ENCODE measurements at places on chromosomes 1 and 21. TPM values are rescaled to one million over a fixed set of nuclear protein-coding genes. Genes with fewer than 3 reads are reported as not detected.

GRCh38 chr1:171081314-171081753, 9.4 kb upstream of the FMO3 start:
- no peaks in the 10 kb centered on the region for H3K4me1 ChIP-seq
- H3K27ac ChIP-seq: no peak overlapping the region
- no peak for DNase-seq
- H3K4me3 ChIP-seq: no peak overlapping the region
- no peaks in the 10 kb centered on the region for H3K27me3 ChIP-seq
- H3K36me3 ChIP-seq: no peaks in the 10 kb centered on the region

GRCh38 chr1:42941640-42942330, 16.9 kb downstream of the SLC2A1 start:
- DNase-seq: no peak
- peaks cover 60% of the 10 kb centered on the region for H3K36me3 ChIP-seq
- no peak overlapping the region for H3K4me3 ChIP-seq
- peaks cover 89% of the 10 kb centered on the region for H3K4me1 ChIP-seq
- peak overlapping the region; percentile 55 for H3K27ac ChIP-seq

- no peak overlapping the region for H3K4me3 ChIP-seq
- no peaks in the 10 kb centered on the region for H3K36me3 ChIP-seq
- no peak for DNase-seq
- H3K27me3 ChIP-seq: peaks cover 43% of the 10 kb centered on the region
- H3K4me1 ChIP-seq: peaks cover 16% of the 10 kb centered on the region
Observed at GRCh38 chr1:160075836-160076235, 5.5 kb upstream of the KCNJ9 start.

- no peak overlapping the region for H3K4me3 ChIP-seq
- no peaks in the 10 kb centered on the region for H3K36me3 ChIP-seq
- H3K27me3 ChIP-seq: no peaks in the 10 kb centered on the region
- H3K4me1 ChIP-seq: peaks cover 17% of the 10 kb centered on the region
Observed at GRCh38 chr1:231866392-231867331, 240.1 kb downstream of the DISC1 start.

DNA sequence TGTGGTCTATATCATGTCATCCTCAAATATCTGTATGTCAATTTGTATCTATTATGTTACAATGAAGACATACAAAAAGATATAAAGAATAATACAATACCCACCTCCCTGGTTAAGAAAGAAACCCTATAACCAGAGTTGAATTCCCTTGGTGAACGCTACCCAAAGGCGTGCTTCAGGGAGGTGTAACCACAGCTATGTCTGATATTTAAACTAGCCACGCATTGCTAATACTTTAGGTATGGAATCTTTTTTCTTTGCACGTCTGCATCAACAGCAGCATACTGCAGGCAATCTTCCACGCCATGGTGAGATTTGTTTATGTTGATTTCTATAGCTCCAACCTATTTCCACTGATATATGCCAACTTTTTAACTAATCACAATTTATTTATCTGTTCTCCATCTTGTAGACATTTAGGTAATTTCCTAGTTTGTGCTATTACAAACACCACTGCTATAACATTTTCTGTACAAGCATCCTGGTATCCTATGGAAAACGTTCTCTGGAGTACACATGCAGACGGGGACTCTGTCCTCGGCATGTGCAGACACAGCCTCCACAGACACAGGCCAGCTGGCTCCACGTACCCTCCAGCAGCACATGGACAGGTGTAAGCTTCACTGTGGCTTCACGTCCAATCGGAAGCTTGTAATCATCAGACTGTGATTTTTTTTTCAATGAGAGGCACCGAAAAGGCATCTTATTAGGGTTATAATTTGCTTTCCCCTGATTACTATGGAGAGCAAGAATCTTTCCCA, 58.5 kb downstream of the HSF2BP start:
- no peaks in the 10 kb centered on the region for H3K36me3 ChIP-seq
- H3K4me1 ChIP-seq: peaks cover 8% of the 10 kb centered on the region
- H3K27ac ChIP-seq: no peak overlapping the region

GRCh38 chr1:41447995-41448770, 36.3 kb downstream of the EDN2 start:
- no peak overlapping the region for H3K27ac ChIP-seq
- no peak overlapping the region for H3K4me3 ChIP-seq
- no peak for DNase-seq
- no peaks in the 10 kb centered on the region for H3K27me3 ChIP-seq
- H3K36me3 ChIP-seq: no peaks in the 10 kb centered on the region

DNA sequence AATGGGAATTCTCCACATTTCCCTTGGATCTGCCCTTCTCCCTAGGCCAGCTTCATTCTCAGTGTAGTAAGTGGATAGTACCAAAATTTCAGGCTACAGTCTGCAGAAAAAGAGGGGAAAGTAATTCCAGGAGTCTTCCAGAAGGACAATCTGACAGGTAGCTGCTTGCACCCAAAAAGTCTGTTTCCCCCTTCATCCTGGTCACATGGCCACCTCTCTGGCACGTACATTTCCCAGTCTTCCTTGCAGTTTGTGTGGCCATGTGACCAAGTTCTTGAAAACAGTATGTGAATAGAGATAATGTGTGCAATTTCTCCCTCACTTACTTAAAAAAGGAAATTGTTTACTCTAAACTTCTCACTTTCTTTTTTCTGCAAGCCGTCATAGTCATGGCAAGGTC, 14.6 kb upstream of the FMO4 start:
- no peak overlapping the region for H3K27ac ChIP-seq
- H3K27me3 ChIP-seq: peaks cover 14% of the 10 kb centered on the region
- H3K4me1 ChIP-seq: no peaks in the 10 kb centered on the region
- H3K36me3 ChIP-seq: peaks cover 3% of the 10 kb centered on the region
- no peak for DNase-seq
- H3K4me3 ChIP-seq: no peak overlapping the region

DNA sequence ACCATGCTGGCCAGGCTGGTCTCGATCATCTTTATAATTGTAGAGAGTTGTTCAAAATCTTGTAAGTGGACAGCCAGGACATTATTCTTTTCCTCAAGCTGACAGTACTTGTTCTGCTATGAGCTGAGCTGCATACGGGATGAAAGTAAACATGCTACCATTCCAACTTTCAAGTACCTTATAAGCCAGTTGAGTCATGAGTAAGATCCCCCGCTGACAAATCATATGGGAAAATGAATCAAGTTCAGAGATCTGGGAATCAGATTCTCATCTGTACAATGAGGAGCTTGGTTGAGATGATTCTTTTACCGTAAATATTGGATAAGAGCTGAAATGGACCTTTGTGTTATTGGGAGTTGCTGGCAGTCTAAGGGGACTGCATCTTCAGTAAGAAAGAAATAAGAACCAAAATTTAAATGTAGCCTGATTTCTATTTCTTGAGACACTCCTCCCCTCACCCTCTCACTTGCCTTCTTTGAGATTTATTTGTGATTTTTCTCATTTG, 62.7 kb downstream of the CENPF start:
- no peak overlapping the region for H3K4me3 ChIP-seq
- peaks cover 48% of the 10 kb centered on the region for H3K36me3 ChIP-seq
- no peaks in the 10 kb centered on the region for H3K27me3 ChIP-seq
- H3K4me1 ChIP-seq: peaks cover 2% of the 10 kb centered on the region

DNA sequence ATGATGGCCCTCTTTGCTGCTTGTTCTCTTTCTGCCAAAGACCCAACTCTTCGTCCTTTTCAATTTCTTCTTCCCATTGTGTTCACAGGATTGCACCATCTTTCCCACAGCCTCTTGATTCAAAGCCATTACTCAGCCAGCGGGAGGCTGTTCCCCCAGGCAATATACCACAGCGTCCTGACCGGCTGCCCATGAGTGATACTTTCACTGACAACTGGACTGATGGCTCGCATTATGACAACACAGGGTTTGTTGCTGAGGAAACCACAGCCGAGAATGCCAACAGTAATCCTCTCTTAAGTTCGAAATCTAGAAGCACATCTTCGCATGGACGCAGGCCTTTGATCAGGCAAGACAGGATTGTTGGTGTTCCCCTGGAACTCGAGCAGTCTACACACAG, 167.4 kb downstream of the LRRC40 start:
- no peaks in the 10 kb centered on the region for H3K4me1 ChIP-seq
- H3K4me3 ChIP-seq: no peak overlapping the region
- no peak overlapping the region for H3K27ac ChIP-seq
- no peaks in the 10 kb centered on the region for H3K27me3 ChIP-seq
- no peak for DNase-seq

DNA sequence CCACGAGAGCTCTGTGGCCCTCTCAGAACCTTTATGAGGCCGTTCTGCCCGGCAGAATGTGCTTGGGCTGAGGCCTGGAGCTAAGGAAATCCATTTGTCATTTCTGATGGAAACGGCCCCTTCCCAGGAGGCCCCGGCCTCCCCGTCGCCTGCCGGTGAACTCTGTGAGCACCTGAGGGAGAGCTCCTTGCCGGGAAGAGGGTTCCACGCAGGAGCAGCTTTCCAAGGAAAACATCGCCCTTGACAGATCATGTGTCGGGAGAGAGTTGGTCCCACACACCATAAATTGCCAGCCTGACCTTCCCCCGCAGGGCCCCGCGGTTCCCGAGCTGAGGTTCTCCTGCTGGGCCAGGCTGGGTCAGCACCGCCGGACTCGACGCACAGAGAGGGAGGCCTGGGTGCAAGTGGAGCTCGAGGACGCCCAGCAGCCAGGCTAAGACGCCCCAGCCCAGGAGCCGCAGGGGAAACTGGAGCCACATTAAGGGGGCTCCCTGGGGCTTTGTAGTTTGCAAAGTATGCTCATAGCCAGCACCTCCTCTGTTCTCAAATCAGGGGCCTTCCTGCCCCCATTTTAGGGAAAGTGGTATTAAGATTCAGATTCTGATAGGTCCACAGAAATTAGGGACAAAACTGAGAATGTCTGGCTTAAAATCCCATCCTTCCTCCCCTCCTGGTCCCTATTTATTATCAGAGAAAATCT, 239.5 kb downstream of the FOXD2 start:
- no peak overlapping the region for H3K27ac ChIP-seq
- no peak for DNase-seq
- H3K36me3 ChIP-seq: peaks cover 2% of the 10 kb centered on the region
- no peak overlapping the region for H3K4me3 ChIP-seq
- H3K4me1 ChIP-seq: no peaks in the 10 kb centered on the region
- H3K27me3 ChIP-seq: peaks cover 4% of the 10 kb centered on the region

- H3K36me3 ChIP-seq: no peaks in the 10 kb centered on the region
- H3K4me1 ChIP-seq: no peaks in the 10 kb centered on the region
- H3K4me3 ChIP-seq: no peak overlapping the region
- H3K27ac ChIP-seq: no peak overlapping the region
- peaks cover 2% of the 10 kb centered on the region for H3K27me3 ChIP-seq
Observed at GRCh38 chr1:23444104-23444533, 19.6 kb upstream of the TCEA3 start.

DNA sequence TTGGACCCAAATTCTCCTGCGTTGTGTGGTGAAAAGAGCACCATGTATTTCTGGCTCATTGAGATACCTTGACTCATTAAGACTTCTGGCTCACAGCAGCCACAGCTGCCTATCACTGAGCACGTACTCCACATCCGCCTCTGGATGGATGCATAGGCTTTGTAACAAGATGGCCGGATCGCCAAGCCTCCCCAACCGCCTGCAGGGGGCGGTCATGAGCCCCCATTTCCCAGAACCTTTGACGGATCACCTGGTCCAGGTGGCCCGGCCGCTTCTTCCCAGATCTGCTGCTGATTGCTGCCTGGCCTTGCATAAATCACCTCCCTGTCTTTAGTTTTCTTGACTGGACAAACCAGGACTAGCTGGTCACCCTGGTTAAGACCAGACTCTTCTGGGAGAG, 156.5 kb upstream of the KLHDC7A start:
- no peak overlapping the region for H3K27ac ChIP-seq
- H3K36me3 ChIP-seq: no peaks in the 10 kb centered on the region
- no peak overlapping the region for H3K4me3 ChIP-seq
- peaks cover 36% of the 10 kb centered on the region for H3K27me3 ChIP-seq

GRCh38 chr1:156019946-156020292, 832 bp downstream of the SSR2 start:
- H3K27me3 ChIP-seq: peaks cover 1% of the 10 kb centered on the region
- no peak for DNase-seq
- peaks cover 24% of the 10 kb centered on the region for H3K36me3 ChIP-seq
- peak overlapping the region; percentile 93 for H3K27ac ChIP-seq
- H3K4me1 ChIP-seq: peaks cover 20% of the 10 kb centered on the region

GRCh38 chr1:33045246-33045645, 8.6 kb upstream of the AK2 start:
- H3K36me3 ChIP-seq: no peaks in the 10 kb centered on the region
- DNase-seq: no peak
- peaks cover 7% of the 10 kb centered on the region for H3K27me3 ChIP-seq

GRCh38 chr1:212613440-212614335, 5.1 kb downstream of the ATF3 start:
- no peak overlapping the region for H3K4me3 ChIP-seq
- no peak for DNase-seq
- H3K36me3 ChIP-seq: peaks cover 71% of the 10 kb centered on the region
- peaks cover 13% of the 10 kb centered on the region for H3K27me3 ChIP-seq
- peaks cover 49% of the 10 kb centered on the region for H3K4me1 ChIP-seq

RRP15 gene
- 50.5 TPM for total RNA-seq

S100A7A gene
- total RNA-seq: not detected

PRAMEF4 gene
- total RNA-seq: not detected

MTARC2 gene
- total RNA-seq: not detected

EDARADD gene
- total RNA-seq: 1.6 TPM

LIN28A gene
- total RNA-seq: not detected
